GM10248 (cell line): ENCODE measurements at places on chromosomes 4 and X.
A peak's percentile ranks its signal among the peaks of the same experiment; 100 is the strongest.

DNA sequence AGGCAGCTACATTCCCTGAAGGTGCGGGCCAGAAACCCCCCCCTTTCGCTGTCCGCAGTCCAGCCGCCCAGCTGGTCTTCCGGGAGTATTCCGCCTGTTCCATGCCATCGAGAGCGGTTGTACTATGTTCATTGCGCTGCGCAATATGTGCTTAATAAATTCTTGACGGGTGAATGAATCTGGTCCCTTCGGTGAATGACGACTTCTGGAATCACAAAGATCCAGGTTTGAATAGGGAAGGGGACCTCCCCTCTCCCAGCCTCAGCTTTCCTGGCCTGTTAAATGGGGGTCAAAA, 777 bp upstream of the TFE3 start:
- DNase-seq: no peak

- DNase-seq: no peak
Measured at GRCh38 chrX:17361620-17362019, 13.4 kb upstream of the NHS start.

- DNase-seq: no peak
Measured at GRCh38 chrX:96693407-96693806, 8.8 kb downstream of the DIAPH2 start.

GRCh38 chr4:185242749-185243533, 33.5 kb downstream of the SNX25 start:
- no peak for DNase-seq

GRCh38 chr4:173333658-173334084, 487 bp downstream of the HMGB2 start:
- DNase-seq: peak; percentile 25

DNA sequence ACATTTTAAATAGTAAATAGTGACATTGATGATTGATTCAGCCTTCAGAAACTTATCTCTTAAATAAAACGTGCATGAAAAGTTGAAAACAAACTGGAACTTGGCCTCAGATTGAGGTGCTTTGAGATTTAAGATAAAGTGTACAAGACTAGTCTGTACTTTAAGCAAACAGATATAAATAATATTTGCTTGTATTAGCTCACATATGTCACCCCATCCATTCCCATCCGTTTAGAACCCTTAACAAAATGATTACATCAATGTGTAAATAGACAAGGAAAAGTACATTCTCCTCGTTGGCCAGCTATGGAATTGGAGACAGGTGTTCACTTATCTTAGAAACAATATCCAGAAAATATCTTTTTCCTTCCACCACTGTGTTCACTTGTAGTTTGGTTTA, 130.8 kb downstream of the BANK1 start:
- DNase-seq: no peak

DNA sequence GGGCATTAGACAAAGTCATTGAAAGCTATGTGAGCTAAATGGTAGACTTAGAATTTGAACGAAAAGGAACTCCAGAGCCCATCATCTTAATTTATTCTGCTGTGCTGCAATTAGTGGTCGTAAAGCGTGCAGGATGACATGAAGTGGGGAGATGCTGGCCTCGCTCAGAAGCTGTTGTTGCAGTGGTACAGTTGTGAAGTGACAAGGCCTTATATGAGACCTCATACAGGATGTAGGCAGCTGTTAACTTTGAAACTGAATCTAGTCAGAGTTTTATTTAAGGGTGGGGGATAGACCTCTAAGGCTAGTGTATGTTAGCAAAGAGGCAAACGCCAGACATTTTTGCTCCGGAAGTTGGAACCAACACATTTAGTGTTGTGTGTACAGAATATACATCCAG, 13.4 kb downstream of the KLF3 start:
- DNase-seq: no peak

DNA sequence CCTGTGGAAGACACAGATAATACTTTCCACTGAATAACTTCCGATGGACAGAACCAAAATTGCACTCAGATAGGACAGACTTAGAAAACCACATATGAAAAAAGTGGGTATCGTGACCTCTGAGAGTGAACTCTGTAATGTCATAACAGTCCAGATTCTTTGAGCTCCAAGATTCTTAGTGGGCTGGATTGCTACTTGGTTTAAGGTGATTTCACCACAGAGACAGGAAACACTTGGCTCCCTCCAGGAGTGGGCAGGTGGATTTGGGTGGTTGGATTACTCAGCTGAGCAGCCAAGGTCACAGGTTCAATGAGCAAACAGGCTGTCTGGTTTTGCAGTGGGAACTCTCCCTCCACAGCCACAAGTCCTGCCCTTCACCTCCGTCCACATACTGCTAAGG, 126.0 kb downstream of the AFAP1 start:
- DNase-seq: no peak

DNA sequence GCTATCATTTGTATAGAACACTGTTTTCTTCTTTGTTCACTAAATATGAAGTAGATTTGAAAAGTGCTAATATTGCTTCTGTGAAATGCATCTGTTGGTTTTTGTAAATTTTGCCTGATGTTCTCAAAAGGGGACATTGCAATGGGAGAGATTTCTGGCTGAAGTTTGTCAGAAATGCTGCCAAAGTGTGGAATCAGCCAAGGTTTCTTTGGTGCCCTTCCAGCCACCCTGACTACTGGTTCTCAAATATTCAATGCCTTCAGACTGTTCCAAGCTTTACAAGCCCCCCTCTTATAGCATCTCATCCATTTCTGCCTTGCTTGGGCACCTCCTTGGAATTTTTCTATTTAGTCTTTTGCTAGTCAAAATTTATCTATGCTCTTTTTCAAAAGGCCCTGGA, 60.6 kb upstream of the TMLHE start:
- DNase-seq: no peak

DNA sequence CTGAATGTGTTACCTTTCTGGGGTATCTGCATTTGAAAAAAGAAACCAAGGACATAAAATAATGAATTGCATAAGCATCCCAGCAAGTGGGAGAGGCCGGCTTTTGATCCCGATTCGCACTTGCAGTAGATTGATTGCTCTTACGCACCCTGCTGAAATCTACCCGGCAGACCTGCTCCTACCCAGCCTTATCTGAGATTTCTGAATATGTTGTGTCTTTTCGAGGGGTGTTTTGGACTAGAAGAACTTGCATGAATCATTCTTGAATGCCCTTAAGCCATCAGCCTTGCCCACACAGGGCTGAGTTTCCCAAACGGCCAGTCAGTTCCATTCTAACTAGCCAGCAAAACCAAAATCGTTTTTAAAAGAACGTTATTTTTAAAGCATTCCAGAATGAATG, 174.4 kb upstream of the BCOR start:
- no peak for DNase-seq

DNA sequence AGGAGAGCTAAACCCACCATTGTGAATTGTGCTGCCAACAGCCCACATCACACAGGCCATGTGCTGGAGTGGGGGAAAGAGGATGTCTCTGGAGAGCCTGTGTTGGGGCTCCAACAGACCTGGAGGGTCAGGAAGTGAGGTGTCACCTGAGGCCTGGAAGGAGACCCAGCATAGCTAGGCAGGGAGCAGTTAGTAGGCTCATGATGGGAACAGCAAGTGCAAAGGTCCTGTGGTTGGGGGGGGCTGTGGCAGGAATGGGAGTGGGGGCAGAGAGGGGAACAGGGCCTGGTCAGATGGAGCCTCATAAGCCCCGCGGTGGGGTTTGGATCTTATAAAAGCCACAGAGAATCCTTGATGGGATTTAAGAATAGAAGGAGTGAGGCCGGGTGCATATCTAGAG, 35.9 kb upstream of the GPR78 start:
- no peak for DNase-seq

DNA sequence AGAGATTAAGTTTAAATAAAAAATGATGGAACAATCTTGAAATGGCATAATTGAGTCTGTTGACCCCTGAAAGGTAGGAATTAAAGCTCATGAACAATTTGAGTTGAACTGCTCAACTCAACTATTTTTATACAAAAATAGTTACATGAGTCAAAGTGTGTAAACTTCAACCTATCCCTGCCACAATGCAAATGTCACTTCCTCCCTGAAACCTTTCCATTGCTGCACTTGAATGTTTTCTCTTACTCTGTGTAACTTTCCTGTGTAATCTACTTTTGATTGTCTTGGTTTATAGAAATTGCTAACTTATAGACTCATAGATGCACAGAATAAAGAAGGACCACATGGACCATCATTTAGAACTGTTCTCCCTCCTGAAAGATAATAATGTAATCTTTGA, 218.5 kb downstream of the GBA3 start:
- no peak for DNase-seq

GRCh38 chr4:6942238-6942800, 32.7 kb downstream of the TBC1D14 start:
- peak; percentile 59 for DNase-seq

DNA sequence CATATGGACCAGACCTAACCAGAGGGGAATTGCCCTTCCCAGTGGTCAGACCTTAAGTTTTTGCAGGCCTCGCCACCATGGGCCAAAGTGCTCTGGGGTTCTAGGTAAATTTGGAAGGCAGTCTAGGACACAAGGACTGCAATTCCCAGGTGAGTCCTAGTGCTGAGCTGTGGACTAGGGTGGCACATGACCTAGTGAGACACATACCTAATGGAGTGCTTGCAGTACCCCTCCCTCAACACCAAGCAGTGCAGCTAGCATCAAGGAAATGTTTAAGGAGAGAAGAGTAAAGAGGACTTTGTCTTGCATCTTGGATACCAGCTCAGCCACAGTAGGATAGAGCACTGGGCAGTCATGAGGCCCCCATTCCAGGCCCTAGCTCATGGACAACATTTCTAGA, 60.8 kb downstream of the BRCC3 start:
- no peak for DNase-seq

GRCh38 chrX:6163721-6164120, 64.9 kb downstream of the NLGN4X start:
- DNase-seq: no peak
